ENCODE measurements at places on chromosomes 2 and 18.

DNA sequence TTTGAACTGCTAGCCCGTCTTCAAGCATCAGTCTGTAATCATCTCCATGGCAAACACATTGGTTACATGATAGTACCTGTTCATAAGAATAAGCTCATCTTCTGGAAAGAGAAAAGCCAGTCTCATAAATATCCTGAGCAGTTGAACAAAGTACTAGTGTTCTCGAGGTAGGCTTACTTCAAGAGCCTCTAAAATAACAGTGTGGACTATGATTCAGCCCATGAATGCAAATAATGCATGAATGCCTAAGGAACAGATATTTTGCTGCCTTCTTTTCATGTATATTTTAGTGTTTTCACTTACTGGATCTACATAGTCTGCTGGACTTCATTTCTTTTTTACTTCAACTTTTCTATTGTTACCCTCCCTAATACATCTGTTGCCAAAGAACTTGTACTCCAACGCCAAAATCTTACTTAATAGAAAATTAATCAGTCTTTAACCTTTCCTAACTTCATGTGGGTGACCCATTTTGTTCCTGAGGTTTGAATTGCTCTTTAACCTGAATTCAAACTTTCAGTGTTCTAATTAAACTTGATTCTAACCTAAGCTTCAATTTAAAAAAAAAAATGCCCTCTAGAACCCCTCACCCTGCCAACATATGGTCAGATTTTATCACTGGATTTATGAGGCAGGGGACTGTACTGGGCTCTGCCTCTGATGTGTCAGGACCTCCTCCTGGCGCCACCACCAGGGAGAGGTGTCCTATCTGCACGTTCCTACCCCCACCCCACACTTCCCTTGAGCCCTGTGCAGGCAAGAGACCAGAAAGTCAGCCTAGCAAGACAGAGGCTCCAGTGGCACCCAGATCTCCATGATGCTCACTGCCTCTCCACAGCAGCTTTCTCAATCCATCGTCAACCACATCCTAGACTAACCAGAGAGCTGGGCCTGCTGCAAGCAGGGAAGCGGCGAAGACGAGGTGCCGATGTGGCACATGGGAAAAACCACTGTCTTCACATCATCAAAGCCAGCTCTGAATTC, 264.7 kb upstream of the ID2 start:
- no peak for DNase-seq

DNA sequence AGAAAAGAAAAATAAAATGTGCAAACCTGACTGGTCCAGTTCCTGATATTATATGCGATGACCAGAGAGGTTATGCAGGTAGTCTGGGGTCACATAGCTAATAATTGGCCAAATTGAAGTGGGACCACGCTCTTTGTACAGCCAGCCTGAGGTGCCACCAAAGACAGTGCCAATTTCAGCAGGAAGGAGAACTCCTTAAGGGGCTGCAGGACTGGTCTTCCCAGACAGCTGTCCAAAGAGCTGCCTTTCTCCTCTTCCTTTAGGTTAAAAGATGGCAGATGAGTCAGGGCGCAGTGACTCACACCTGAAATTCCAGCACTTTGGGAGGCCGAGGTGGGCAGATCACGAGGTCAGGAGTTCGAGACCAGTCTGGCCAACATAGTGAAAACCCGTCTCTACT, 95.5 kb downstream of the ACKR3 start:
- DNase-seq = no peak

DNA sequence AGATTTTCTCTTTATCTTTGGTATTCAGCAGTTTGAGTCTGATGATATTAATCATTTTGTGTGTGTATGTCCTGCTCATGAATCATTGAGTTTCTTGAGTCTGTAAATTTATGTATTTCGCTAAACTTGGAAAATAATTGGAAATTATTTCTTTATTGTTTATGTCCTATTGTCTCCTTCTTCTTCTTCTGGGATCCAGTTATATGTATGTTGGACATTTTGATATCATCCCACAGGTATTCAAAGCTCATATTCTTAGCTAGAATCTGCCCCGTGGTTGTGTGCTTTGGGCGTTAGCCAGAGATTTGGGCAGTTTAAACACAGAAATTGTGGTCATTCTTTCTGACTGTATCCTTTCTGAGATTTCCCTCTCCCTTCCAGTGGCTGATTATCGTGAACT, 243.0 kb upstream of the SPRED2 start:
- DNase-seq = no peak

- DNase-seq = no peak
These were observed 37.7 kb upstream of the TBC1D8 start for GRCh38 chr2:101188683-101189405.

GRCh38 chr2:65293376-65293775, 65.7 kb downstream of the ACTR2 start:
- no peak for DNase-seq

DNA sequence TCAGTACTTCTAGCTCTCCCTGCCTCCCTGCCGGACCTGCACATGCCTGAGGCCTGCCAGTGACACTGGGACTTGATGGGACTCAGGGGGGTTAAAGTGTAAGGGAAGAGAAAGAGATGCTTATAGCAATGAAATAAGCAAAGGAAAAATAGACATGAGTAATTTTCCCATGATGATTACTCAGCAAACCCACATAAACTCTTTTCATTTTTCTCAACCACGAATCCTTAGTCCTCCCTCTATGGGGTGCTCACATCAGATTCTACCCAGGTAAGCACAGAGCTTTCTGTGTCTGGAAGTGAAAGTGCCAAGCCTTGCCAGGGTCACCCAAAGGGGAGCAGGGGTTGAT, 44.8 kb upstream of the ANKRD62 start:
- no peak for DNase-seq

DNA sequence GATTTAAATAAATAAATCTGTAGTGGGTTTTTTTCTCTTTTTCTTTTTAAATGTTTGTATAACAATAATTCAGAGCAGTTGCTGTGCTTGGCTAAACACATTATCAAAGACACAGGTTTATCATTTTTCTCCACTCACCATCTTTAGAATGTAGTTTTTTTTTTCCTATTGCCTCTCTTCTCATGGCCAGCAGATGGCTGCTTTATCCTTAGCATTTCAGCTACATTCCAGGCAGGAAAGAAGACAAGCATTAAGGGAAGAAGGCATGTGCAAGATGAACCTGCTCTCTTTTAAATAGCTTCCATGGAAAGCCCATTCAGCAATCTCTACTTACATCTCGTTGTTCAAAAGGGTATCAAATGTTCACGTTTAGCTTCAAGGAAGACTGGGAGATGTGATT, 42.6 kb downstream of the ARHGAP15 start:
- DNase-seq = no peak

DNA sequence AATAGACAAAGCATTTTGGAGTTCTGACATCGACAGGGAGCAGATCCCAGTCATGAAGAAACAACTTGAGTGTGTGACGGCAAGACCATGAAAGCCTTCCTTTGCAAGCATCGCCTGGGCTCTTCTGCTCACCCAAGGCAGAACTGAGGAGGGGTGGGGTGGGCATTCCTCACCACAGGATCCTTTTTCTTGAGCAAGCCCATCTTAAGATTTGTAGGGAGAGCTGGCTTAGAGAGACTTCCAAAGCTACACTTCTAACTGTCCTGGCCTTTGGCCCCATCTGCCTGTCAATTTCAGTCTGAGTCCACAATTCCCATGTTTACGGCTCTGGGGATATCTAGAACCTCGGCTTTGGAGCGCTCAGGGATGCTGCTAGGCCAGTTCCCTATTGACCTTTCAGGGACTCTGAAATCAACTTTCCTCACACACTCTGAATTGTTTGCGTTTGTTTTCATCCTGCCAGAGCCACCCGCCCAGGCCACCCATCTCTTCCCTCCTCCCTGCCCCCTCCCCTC, 3.7 kb downstream of the KLHL14 start:
- no peak for DNase-seq

DNA sequence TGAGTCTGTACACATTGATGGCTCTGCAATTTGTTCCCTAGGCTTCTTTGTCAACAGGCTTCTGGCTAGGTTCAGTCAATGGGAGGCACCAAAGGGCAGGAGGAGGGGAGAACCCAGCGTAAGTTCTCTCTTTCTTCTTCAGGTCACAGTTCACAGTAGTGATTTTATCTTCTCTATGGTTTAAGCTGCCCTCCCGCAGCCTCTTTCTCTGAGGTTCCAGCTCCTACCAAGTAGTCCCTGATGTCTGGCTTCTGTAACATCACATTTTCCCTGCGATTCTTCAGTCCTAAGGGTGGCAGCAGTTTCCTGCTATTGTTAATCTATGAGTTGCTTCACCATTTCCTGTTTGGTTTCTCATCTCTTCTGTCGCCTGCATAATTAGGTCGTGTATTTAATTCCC, 107.4 kb downstream of the CPO start:
- no peak for DNase-seq

- DNase-seq = no peak
These were observed 24.4 kb upstream of the EMILIN2 start for GRCh38 chr18:2822213-2822921.

DNA sequence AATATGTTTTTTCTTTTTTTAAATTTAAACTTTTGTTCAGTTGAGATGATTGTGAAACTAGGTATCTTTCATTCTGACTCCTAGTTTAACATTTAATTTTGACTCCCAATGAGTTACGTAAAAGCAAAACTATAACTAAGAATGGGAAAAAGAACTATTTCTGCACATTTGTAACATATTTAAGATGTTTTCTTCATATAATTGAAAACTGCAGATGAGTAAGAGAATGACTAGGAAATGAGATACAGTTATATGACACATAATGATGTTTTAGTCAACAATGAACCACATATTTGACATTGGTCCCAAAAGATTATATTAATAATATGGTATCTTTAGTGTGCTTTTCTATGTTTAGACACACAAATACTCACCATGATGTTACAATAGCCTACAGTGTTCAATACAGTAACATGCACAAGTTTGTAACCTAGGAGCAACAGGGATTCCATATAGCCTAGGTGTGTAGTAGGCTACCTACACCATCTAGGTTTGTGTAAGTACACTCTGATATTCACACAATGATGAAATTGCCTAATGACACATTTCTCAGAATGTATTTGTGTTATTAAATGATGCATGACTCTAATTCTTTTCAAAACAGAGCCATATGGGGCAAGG, 12.6 kb downstream of the ERMN start:
- DNase-seq = no peak

GRCh38 chr2:238873841-238874240, 26.0 kb downstream of the TWIST2 start:
- no peak for DNase-seq

All from effector memory CD4-positive, alpha-beta T cell (primary cell).